ENCODE measurements at places on chromosomes 11 and 22. TPM values are rescaled to one million over a fixed set of nuclear protein-coding genes. Genes with fewer than 3 reads are reported as not detected.
A peak's percentile ranks its signal among the peaks of the same experiment; 100 is the strongest.

CSNK2A3 gene
- 0.52 TPM for total RNA-seq

CLCF1 gene
- total RNA-seq: 0.44 TPM

DNA sequence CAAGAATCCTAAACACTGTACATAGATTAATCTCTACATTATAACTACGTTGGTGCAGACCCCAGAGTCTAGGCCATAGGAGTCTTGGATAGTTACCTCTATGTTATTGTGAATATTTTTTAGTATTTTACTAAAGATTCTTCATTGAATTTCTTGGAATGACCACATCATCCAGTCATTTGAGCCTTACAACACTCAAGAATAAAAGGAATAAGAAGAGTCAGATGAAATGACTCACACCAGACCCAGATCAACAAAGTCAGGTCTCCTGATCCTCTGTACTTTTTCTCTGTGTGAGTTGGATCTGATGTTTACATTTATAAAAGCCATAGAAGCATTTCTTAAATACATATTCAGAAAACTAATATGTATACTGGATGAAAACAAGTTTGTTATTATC is 179.2 kb upstream of the ARHGAP20 start:
- no peak overlapping the region for H3K4me3 ChIP-seq
- H3K4me1 ChIP-seq: no peaks in the 10 kb centered on the region
- H3K36me3 ChIP-seq: no peaks in the 10 kb centered on the region
- no peak for DNase-seq

- H3K27me3 ChIP-seq: no peaks in the 10 kb centered on the region
- peak; percentile 73 for DNase-seq
- H3K27ac ChIP-seq: peak within 1 kb of the TSS; percentile 65
- no peaks in the 10 kb centered on the region for H3K36me3 ChIP-seq
- H3K4me1 ChIP-seq: peaks cover 16% of the 10 kb centered on the region
Observed at GRCh38 chr11:67372993-67373647, at the start of gene CLCF1. TSS of gene CLCF1 (minus strand) at chr11:67373598. CDS start at chr11:67373539, 59 bp downstream.

NXF1 gene
- 38.3 TPM for total RNA-seq

- H3K4me1 ChIP-seq: peaks cover 2% of the 10 kb centered on the region
- no peaks in the 10 kb centered on the region for H3K36me3 ChIP-seq
- H3K27ac ChIP-seq: no peak overlapping the region
- H3K27me3 ChIP-seq: no peaks in the 10 kb centered on the region
- DNase-seq: no peak
Observed at GRCh38 chr11:130528298-130529261, 80.1 kb downstream of the ADAMTS15 start.

DNA sequence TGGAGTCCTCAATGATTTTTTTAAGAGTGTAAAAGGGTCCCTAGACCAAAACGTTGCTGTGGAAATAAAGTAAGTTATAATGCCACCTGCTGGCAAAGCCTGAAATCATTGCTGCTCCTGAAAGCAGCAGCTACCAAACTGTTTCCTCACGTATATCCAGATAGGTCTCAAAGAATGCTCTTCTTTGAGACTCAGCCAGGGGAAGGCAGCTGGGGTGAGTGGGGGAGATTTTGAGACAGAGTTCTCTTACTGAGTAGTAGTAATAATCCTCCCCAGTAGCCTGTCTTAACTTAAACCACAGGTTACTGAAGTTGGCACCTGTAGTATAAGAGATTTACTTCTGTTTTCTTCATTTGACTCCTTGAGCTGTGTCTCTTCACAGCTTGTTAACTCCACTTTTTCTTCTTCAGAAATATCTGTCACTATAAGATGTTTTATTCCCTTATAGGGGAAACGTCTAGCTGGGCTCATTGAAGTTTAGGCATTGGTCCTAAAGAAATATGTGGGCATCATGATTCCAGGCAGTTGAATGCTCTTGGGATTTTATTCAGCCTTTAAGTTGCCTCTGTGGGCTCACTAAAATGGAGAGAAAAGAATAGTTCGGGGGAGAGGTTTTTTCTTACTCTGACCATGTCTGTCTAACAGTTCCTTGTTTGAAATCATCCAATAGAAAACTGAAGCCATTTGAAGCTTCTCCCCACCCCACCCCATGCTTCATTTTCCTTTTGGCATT is 77.9 kb downstream of the BTBD10 start:
- peak overlapping the region; percentile 1 for H3K27ac ChIP-seq
- H3K4me1 ChIP-seq: no peaks in the 10 kb centered on the region
- H3K4me3 ChIP-seq: no peak overlapping the region
- H3K27me3 ChIP-seq: no peaks in the 10 kb centered on the region
- peaks cover 94% of the 10 kb centered on the region for H3K36me3 ChIP-seq
- no peak for DNase-seq

GRCh38 chr11:134780486-134781147 is 368.6 kb upstream of the B3GAT1 start:
- H3K36me3 ChIP-seq: no peaks in the 10 kb centered on the region
- H3K4me3 ChIP-seq: no peak overlapping the region
- H3K27me3 ChIP-seq: no peaks in the 10 kb centered on the region
- H3K27ac ChIP-seq: no peak overlapping the region
- H3K4me1 ChIP-seq: no peaks in the 10 kb centered on the region
- DNase-seq: no peak

DNA sequence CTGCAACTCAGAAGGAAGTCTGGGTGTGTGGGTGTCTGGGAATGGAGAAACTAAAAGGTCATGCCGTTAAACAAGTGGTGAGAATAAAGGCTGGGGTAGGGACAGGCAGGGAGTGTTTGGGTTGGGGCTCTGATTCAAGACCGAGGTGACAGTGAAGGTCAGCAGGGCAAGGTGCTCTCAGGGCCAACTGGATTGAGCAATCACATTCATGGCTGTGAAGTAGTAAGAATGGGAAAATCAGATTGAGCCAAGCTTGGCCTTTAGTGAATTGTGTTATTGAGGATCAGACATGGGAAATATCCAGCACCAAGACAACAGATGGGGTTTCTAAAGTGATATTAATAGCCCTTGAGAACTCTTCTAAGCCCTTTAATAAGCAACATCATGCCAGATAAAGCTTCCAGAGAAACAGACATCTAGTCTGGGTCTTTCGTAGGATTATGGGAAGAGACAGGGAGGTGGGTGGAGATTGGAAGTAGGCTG is 24.3 kb downstream of the SCN3B start:
- peaks cover 9% of the 10 kb centered on the region for H3K36me3 ChIP-seq
- H3K27me3 ChIP-seq: no peaks in the 10 kb centered on the region
- H3K4me1 ChIP-seq: peaks cover 7% of the 10 kb centered on the region
- no peak overlapping the region for H3K4me3 ChIP-seq
- DNase-seq: no peak

C11orf91 gene
- 0.53 TPM for total RNA-seq
